GM12878 (cell line): ENCODE measurements at places on chromosomes 7 and 10. TPM values are rescaled to one million over a fixed set of nuclear protein-coding genes. Genes with fewer than 3 reads are reported as not detected.

DNA sequence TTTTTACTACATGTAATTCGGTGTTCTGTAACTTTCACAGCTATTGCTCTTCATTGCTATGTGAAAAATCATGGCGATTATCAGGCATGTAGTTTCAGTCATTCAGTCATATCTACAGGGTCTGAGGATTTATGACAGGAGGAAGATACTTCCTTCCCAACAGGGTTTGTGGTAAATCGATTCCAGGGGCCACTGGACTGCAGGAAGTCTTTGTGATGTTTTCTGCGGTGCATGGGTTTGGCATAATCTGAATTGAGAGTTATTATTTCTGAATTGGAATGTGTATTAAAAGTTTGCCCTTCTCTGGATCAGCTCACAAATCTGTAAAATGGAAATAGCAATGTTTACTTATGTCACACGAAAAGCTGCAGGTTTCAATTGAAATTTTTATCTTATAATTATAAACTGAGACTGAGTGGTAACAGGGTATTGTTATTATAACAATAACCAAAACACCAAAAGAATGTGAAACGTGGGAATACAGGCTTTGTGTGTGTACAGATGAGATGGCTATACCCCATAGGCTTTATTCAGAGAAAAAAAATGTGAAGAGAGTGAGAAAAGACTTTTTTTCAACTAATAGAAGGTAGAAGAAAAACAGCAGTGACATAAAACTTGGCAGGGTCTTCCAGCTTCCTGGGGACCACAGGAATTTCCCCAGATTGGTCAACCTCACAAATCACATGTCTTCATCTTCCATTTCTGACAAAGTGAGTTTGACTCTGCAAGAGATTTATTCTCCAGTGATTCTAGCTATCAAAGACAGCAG, 307.7 kb upstream of the NFE2L3 start:
- H3K4me3 ChIP-seq: no peak overlapping the region
- H3K27ac ChIP-seq: no peak overlapping the region
- no peak for DNase-seq
- no peaks in the 10 kb centered on the region; the same call in 1 of the 2 replicates for H3K27me3 ChIP-seq

DNA sequence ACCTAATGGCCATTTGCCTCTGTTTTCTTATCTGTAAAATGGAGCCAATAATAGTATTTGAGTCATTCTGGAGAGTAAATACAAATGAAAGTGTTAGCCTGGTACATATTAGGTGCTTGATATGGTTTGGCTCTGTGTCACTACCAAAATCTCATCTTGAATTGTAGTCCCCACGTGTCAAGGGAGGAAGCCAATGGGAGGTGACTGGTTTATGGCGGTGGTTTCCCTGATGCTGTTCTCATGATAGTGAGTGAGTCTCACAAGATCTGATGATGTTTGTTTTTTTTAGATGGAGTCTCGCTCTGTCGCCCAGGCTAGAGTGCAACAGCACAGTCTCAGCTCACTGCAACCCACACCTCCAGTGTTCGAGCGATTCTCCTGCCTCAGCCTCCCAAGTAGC, 194.0 kb upstream of the SEMA3E start:
- no peaks in the 10 kb centered on the region for H3K4me1 ChIP-seq
- H3K27me3 ChIP-seq: no peaks in the 10 kb centered on the region
- H3K4me3 ChIP-seq: no peak overlapping the region
- no peak for DNase-seq
- no peak overlapping the region for H3K27ac ChIP-seq
- H3K36me3 ChIP-seq: no peaks in the 10 kb centered on the region

- H3K27ac ChIP-seq: no peak overlapping the region
Observed at GRCh38 chr10:23918839-23919238, 290.1 kb upstream of the KIAA1217 start.

DNA sequence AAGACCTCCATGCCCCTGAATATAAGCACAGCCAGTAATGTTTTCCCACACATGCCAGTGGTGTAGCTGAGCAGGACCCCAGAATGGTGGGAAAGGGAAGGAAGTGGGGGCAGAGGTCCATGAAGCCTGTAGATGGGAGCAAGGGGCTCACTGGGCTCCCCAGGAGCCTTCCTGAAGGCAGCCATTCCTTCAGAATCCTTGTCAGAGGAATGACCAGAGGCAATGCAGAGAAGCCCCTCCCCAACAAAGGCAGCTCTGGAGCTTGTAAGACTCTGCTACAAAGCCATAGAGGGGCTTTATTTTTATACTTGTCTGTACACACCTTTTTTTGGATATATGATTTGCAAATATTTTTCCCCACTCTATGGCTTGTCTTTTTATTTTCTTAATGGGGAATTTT, 165.0 kb upstream of the TCF7L2 start:
- no peaks in the 10 kb centered on the region for H3K27me3 ChIP-seq
- no peak overlapping the region for H3K27ac ChIP-seq

The CUBN gene
- 0.03 TPM in 1 of 2 replicates, not detected in the other for total RNA-seq

DNA sequence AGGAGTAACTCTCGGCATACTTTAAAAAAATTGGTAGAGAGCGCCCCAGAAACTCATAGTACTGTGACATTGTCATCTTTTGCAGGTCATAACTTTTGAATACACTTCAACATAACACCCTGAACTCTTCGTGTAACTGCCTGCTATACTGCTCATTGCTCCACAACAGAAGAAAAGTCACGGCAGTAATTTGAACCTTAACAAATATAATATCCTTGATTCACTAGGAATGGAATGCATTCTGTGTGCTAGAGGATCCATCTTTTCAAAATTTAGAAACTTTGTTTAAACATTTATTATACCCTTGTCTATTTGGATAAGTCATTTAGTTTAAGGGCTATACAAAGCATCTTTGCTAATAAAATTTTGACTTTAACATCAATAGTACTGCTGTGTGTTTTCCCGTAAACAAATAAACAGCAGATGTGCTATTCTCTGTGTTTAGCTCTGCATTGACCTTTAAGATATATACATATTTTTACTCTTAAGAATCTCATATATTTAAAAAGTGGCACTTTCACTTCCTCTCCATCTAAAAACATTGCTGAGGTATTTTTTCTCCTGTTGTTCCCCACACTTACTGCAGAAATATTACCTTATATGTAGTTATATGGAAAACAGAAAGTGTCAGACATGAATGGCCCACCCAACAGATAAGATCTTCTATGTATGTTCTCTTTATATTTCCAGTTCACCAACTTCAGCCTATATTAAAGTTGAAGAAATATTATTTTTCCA, 217.6 kb upstream of the TMEM229A start:
- H3K27ac ChIP-seq: no peak overlapping the region
- H3K36me3 ChIP-seq: no peaks in the 10 kb centered on the region
- no peaks in the 10 kb centered on the region for H3K27me3 ChIP-seq
- H3K4me3 ChIP-seq: no peak overlapping the region
- H3K4me1 ChIP-seq: no peaks in the 10 kb centered on the region
